NCI-H2081 treated with DMSO at 0.1 percent for 48 hours (cell line): ENCODE measurements at places on chromosomes 16 and 17.

DNA sequence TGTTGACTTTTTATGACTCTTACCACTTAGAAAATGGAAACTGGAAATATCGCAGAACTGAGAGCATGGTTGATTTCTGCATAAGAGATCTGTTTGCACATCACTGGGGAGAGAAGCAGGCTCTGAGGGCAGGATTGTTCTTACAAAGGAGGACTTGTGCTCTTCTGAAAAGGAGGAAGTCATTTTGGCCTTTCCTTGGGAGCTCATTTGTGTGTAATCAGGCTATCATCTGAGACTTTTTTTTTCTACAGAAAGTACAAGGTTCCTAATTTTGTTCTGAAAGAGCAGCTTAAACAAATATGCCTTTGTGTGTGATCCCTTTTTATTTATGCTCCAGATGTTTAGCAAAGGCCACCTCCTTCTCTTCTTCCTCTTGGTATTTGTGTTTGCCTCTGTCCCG is 145.7 kb upstream of the CACNG5 start:
- DNase-seq = no peak

GRCh38 chr17:38584350-38584925 is 21.3 kb downstream of the SRCIN1 start:
- DNase-seq = peak; percentile 62

DNA sequence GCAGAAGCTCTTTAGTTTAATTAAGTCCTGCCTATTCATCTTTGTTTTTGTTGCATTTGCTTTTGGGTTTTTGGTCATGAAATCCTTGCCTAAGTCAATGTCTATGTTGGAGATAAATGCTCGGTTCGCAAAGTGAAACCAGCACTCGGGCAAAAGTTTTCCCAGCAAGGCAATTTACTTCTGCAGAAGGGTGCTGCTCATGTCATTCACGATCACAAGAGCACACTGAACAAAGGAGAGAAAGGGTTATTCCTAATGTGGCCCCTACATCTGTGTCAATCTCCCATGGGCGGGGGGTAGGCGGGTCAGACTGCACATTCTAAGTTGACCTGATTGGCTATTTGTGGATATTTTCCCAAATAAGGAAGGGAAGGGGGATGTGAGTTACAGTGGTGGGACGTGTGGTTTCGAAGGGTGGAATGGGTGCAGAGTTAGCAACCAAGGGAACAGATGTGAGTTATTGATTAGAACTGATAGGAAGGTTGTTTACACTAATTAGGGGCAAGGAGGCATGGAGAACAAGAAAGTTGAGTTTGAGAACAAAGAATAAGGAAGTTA is 23.0 kb downstream of the ATF7IP2 start:
- DNase-seq = no peak

- no peak for DNase-seq
These were observed 21.4 kb downstream of the ALOX15B start for GRCh38 chr17:8060274-8060673.

GRCh38 chr16:57255686-57256415 is 10.8 kb downstream of the ARL2BP start:
- no peak for DNase-seq

DNA sequence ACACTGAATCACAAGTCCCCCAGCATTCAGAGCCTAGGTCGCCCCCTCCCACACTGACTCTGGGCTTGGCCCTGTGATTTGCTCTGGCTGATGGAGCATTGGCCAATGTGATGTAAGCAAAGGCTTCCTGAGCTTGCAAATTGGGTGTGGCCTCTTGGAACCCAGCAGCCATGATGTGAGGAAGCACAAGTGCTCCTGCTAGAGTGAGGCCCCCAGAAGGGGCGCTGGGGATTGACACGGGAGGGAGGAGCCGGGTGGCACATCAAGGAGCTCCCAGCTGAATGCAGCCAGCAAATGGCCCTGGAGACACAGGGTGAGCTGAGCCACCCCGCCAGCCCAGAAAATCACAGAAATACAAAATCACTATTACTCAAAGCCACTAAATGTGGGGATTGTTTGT is 308.5 kb downstream of the C16orf95 start:
- DNase-seq = no peak

GRCh38 chr17:57593739-57594462 is 151.2 kb downstream of the CCDC182 start:
- no peak for DNase-seq

GRCh38 chr17:68228817-68229570 is 18.8 kb upstream of the AMZ2 start:
- DNase-seq = no peak

GRCh38 chr16:80704751-80705505 is 99.5 kb downstream of the CDYL2 start:
- no peak for DNase-seq

DNA sequence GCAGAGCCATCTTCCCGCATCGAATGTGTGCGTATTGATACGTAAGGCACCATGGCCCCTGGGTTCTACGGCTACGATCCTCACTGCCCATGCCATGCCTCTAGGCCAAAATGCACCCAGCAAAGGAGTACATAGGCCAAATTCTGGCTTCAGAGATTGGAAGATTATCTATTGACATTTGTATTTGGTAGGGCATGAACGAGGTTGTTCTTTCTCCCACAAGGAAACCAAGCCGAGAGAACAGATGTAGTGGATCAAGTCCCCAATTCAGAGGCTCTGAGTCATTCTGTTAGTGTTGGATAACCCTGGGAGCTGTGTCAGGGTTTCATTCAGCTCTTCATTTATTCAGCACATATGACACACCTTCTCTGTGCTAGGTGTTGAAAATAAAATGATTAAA is 36.5 kb downstream of the HOXB1 start:
- DNase-seq = no peak

DNA sequence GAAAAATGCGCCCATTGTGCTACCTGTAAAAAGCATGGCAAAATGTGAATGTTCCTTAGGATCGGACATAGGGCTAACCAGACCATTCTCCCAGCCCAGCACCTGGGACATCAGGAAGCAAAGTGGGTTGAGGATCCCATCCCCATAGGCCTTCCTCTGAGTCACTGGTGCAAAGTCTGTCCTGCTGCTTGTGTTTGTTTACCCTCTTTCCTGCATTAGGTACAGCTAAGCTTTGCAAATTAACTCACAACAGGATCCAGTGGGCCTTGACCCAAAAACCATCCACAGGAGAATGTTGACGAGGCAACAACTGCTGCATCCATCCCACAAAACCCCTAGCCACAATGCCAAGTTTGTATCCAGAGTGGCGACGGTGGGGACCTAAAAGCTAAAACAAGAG is 106.2 kb downstream of the GRIN2A start:
- DNase-seq = no peak

DNA sequence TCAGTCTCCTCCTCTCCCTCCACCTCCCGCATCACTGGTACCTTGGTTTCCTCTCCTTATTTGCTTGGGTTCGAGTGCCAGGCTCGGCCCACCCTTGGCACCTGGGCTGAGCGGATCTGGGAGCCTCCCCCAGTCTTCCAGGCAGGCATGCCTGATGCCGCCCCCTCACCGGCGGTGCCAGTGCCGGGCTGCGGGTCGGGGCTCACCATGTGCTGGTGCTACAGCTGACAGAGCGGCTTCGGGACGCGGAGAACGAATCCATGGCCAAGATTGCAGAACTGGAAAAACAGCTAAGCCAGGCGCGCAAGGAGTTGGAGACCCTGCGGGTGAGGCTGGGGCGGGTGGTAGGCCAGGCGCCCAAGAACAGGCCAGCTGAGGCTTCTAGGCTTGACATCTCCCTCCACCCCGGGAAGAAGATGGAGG is 19.2 kb downstream of the FMNL1 start:
- no peak for DNase-seq

DNA sequence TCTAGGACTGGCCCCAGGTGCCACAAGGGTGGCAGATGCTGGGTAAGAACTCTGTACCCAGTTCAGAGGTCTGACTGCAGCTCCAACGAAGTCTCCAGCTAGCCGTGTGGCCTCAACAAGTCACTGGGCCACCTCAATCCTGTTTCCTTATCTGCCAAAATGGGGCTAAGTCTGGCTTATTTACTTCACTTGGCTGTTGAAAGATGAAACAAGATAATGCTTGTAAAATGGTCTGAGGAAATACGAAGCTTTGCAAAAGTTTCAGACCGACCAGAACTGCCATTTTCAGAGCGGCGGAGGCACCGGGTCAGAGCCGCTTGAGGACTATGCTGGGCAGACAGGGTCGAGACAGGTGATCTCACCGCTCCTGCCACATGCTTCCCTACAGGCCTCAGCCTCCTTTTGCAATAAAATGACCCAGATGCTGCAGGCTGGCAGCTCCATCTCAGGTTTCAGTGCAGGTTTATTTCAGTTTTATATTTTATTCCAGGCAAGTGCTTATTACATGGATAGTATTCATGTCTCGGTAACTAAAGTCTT is 17.2 kb downstream of the MNT start:
- no peak for DNase-seq

- no peak for DNase-seq
These were observed 151.0 kb downstream of the RBFOX3 start for GRCh38 chr17:79459846-79460245.

DNA sequence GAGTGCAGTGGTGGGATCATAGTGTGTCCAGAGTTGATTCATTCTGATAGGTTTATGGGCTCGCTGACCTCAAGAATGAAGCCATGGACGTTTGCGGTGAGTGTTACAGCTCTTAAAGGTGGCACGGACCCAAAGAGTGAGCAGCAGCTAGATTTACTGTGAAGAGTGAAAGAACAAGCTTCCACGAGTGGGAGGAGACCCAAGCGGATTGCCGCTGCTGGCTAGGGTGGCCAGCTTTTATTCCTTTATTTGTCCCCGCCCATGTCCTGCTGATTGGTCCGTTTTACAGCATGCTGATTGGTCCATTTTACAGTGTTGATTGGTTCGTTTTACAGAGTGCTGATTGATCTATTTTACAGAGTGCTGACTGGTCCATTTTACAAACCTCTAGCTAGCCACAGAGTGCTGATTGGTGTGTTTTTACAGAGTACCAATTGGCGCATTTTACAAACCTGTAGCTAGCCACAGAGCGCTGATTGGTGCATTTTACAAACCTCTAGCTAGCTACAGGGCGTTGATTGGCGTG is 17.5 kb downstream of the CACNG4 start:
- DNase-seq = no peak

GRCh38 chr16:87363771-87364455 is 19.7 kb downstream of the FBXO31 start:
- DNase-seq = no peak

DNA sequence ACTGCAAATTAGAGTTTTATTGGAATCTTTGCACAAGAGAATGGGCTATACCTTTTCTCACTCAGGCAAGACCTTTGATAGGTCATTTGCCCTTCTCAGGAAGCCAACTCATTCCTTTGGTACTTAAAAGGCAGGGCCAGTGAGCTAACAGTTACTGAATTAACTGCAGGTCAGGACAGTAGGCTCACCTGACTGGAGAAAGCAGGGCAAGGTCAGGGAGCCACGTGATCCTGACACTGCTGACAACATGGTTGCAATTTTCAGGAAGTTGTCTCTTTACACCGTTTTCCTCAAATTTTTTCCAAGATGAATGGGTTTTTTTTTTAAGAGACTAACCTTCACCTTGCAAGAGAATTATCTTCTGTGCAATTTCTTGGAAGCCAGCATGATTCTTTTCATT is 21.1 kb downstream of the CPSF4L start:
- no peak for DNase-seq

GRCh38 chr17:28416703-28417311 is 10.8 kb upstream of the SLC46A1 start:
- no peak for DNase-seq

DNA sequence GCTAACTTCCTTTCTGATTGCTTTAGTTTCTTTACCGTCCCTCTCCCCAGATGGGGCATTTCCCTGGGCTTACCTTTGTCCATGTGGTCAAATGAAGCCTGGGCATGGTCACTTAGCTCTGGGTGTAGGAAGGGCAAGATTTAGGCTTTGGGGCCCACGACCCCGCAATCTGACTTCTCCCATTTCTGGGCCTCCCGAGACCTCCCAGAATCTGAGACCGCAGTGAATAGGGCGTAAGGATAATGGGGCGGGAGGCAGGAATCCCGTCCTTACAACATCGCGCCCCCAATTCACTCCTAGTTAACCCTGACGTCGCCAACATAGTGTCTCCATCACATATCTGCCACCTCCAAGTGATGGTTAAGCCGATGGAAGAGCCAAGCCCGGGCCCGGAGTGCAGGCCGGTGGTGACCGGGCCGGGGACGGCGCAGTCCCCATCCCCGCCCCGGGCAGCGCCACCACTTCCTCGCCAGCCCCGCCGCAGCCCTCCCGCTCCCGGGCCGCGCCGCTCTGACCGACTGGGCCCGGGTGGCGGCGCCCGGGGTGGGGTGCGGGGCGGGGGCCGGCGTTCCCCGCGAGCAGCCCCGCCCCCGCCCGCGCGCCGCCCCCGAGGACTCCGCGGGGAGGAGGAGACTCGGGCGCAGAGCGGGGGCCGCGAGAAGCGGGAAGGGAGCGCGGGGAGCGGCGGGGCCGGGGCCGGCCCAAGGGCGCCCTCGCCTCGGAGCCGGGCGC is at the start of gene RHBDL3:
RHBDL3 (plus strand) TSS at position 641 of the 732 bp plus-strand sequence. CDS start 358 bp downstream, outside the sequence.
- no peak for DNase-seq

DNA sequence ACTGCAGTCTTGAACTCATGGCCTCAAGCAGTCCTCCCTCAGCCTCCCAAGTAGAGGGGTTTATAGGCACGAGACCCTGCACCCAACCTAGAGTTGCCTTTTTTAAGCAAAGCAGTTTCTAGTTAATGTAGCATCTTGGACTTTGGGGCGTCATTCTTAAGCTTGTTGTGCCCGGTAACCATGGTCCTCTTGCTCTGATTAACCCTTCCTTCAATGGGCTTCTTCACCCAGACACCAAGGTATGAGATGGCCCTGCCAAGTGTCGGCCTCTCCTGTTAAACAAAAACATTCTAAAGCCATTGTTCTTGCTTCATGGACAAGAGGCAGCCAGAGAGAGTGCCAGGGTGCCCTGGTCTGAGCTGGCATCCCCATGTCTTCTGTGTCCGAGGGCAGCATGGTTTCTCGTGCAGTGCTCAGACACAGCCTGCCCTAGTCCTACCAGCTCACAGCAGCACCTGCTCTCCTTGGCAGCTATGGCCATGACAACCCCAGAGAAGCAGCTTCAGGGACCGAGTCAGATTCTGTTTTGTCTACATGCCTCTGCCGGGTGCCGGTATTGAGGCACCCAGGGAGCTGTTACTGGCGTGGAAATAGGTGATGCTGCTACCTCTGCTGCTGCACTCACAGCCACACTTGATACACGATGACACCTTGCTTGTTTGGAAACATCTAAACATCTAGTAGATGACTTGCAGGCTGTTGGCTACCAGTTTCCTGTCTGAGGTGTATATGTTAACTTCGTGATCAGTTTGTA is 3.3 kb downstream of the RPL13 start:
- no peak for DNase-seq

DNA sequence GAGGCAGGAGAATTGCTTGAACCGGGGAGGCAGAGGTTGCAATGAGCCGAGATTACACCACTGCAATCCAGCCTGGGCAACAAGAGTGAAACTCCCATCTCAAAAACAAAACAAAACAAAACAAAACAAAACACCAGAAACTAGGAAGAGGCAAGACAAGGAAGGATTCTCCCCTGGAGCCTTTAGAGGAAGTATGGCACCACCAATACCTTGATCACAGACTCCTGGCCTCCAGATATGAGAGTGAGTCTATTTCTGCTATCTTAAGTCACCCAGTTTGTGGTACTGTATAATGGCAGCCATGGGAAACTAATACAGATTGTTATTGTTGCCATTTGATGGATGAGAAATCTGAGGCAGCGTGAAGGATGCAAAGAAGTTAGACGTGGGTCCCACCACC is 14.6 kb upstream of the CPPED1 start:
- DNase-seq = no peak
